CD4-positive, alpha-beta T cell treated with Interleukin-10 for 1 hour (primary cell): ENCODE measurements at places on chromosomes 7 and 10.

DNA sequence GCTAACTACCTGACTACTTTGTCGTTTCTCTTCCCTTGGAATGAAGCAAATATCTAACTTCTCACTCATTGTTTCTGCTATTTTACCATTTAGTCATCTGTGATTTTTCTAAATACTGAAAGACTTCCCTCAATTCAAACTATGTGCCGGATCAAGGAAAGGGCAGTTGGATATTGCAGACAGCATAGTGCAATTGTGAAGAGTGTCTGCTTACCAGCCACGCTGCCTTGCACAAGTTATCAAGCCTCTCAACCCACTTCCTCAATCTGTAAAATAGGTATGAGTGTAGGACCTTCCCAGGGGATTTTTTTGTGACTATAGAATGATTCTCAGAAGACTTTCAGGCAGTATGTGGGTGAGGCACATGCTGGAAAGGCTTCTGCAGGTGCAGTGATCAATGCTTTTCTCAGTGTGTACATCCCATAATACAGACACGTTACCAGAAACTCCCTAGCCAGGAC, 54.3 kb downstream of the EGFR start:
- no peak for DNase-seq

- no peak for DNase-seq
Measured at GRCh38 chr10:121059351-121059750, 208.2 kb downstream of the WDR11 start.

- no peak for DNase-seq
Measured at GRCh38 chr7:84218681-84219080, 24.1 kb upstream of the SEMA3A start.

DNA sequence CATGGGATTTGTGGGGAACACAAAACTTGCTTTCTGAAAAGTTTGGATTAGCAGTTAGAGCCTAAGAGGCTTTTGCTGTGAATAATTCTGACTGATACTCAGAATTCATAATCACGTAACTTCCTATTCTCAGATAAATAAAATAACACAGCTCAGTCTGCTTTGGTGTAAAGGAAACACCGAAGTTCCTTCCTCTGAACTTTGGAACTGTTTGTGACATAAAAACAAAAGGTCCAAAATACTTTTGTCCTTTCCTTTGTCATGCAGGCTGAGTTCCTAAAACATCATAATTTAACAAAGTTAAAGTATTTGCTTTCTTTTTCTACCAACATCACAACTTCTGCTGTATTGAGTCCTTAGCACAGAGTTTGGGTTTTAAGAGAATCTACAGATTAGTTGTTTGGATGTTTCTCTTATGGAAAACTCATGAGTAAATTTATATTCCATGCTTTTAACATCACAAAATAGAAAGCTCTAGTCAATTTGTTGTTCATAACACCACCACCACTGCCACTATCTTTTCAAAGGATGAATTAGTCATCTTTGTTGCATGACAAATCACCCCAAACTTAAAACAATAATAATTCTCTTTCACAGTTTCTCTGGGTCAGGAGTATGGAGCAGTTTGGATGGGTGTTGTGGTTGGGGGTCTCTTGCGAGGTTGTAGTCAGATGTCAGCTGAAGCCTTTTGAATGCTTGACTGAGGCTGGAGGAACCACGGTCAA, 123.4 kb downstream of the REEP3 start:
- no peak for DNase-seq

GRCh38 chr7:1352656-1353271, 106.5 kb downstream of the MICALL2 start:
- no peak for DNase-seq

DNA sequence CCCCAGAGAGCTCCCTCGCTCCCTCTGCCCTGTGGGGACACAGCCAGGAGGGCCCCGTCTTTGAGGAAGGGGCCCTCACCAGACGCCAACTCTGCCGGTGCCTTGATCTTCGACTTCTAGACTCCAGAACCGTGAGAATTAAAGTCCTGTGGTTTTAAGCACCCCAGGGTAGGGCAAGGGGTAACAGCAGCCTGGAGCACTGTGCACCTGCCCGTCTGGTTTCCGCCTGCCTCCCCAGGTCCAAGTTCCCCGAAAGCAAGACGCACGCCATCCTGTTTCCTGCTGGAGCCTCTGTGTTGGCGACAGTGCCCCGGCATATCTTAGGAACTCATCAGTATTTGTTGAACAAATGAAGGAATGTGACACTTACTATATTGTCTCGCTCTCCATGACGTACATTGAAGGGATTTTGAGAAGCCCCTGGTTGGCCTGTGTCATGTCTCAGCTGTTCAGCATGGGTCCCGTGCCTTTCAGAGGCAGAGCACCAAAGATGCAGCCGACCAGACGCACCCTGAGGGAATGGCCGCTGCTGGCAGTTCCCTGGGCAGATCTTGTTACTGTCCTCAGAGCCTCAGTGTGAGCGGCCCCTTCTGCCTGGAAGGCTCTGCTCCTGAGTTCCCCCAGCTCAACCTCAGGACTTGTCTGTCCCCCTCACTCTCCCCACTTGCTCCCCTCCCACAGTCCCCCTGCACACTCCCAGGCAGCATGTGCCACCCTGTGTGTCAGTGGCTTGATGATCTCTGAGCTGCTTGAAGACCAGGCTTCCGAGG, 226.2 kb downstream of the TCERG1L start:
- no peak for DNase-seq

DNA sequence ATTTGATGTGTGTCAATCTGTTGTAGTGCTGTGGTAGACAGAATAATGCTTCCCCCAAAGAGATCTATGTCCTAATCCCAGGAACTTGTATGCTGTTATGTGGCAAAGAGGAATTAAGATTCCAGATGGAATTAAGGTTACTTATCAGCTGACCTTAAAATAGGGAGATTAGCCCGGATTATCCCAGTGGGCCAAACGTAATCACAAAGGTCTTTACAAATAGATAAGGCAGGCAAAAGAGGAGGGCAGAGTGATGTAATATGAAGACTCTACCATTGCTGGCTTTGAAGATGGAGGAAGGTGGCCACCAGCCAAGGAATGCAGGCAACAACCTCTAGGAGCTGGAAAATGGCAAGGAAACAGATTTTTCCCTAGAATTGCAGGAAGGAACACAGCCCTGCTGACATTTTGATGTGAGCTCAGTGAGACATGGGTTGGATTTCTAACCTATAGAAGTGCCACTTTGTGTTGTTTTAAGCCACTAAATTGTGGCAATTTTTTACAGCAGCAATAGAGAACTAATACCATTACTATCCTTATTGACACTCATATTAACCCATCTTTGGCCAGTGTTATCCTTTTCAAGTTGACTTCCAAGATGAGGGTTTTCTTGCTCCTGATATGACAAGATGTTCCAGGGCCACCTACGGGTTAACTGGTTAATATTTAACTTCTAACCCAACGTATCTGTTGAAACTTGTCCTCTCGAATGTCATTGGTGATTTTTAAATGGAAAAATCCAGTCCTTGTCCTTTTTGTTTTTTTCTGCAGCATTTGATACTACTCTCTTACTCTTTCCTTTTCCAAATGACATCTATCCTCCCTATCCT, 29.3 kb downstream of the CYCS start:
- no peak for DNase-seq

DNA sequence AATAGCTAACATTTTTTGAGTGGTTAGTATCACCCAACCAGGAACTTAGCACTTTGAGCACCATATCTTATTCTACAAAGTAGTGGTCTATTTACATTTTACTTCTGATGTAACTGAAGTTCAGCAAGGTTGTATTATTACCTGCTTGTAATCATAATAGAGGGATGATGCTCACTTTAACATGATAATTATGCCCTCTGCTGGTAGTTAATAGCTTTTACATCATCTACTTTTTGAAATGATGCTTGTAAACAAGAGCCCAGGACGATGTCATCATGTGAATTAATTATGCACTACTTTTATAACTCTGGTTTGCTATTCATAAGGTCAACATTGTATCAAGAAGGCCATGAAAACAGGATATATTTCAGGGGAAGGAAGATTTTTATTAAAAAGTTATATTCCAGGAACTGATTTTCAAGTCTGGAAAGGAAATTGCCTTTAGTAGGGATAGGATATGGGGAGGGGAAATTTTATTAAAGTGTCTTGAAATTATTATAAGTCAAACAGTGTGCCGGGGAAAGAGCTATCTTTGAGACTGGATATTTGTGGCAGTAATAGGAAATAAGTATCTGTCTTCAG, 80.3 kb upstream of the SCIN start:
- peak; percentile 32 for DNase-seq

- DNase-seq = no peak
Measured at GRCh38 chr7:4260867-4261600, 421.1 kb upstream of the FOXK1 start.

DNA sequence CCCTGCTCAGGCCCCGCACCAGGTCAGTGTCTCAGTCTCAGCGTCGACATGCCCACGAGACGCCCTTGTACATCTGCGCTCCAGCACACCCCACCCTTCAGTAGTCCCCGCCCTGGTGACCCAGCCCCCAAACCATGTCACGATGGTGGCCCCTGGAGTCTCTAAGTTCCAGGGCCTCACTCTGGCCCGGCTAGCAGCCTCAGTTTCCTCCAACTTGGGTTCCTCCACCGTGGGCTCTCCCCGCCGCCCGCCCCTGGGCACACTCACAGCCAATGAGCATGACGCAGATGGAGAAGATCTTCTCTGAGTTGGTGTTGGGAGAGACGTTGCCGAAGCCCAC, 27.0 kb downstream of the KCNH2 start:
- DNase-seq = no peak

- DNase-seq = no peak
Measured at GRCh38 chr7:108234971-108235450, 104.8 kb upstream of the LAMB4 start.

DNA sequence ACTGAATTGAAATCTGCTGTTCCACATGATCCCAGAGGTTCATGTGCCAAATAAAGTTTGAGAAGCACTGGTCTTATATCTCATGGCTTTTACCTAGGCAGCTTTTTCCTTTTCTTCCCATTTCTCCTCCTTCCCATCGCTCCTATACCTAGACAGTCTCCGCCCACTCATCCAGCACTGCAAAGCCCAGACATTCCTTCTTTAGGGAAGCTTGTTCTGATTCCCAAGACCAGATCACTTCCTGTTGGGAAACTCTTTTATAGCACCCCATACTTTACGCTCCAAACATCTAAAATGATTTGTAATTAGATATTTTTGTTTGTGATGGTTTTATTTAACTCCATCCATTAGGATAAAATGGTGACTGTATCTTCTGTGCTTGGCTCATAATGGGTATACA, 75.9 kb downstream of the BMPER start:
- DNase-seq = no peak

GRCh38 chr7:127730658-127731276, 78.8 kb downstream of the SND1 start:
- DNase-seq = no peak

- no peak for DNase-seq
Measured at GRCh38 chr7:20183086-20183485, 34.1 kb downstream of the MACC1 start.

GRCh38 chr7:143171697-143172096, 11.5 kb upstream of the TAS2R39 start:
- DNase-seq = no peak

GRCh38 chr10:20004087-20004523, 187.9 kb downstream of the PLXDC2 start:
- peak; percentile 2 for DNase-seq

DNA sequence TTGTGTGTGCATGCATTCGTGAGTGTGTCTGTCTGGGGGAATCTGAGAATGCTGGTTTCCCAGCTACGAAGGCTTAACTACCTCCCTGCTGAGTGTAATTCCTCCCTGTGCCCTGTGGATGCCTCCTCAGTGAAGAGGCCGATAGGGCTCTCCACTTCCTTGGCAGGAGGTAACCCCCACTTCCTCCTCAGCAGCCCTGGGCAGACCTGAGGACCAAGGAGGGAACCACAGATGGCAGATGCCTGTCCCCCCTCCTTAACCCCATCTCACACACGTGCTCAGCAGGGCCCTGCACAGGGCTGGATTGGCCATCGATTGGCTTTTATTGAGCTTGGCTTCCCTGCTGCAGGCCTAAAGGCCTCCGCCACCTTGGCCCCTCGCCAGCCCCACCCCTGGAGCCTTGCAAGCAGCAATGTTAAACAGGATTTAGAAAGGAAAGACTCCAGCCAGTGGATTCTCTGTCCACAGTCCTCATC, 45.6 kb upstream of the LRRC4 start:
- no peak for DNase-seq

- DNase-seq = no peak
Measured at GRCh38 chr7:72243329-72243728, 168.8 kb downstream of the CALN1 start.

DNA sequence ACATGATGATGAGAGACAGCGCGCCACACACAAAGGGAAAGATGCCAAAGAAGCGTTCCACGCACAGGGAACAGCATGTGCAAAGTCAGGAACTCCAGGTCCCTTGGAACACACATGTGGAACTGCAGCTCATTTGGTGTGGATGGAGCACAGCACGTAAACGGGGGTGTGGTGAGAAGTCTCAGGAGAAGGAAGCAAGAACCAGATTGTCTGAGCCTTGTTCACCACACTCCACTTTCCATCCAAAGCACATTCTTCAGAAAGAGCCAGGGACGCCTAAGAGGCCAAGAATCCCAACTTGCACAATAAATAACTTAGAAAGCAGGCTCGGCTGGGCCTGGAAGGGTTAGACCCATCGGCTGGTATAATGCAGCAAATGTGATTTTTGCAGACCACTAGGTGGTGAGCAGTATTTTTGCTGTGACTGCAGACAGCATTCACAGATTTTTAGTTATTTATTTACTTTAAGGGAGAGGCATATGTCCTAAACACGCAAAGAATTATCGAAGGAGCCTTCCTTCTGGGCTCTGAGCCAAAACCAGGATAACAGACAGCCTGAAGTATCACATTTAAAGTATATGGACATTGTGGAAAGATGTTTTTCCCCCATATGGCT, 27.9 kb upstream of the ASCC1 start:
- peak; percentile 29 for DNase-seq

DNA sequence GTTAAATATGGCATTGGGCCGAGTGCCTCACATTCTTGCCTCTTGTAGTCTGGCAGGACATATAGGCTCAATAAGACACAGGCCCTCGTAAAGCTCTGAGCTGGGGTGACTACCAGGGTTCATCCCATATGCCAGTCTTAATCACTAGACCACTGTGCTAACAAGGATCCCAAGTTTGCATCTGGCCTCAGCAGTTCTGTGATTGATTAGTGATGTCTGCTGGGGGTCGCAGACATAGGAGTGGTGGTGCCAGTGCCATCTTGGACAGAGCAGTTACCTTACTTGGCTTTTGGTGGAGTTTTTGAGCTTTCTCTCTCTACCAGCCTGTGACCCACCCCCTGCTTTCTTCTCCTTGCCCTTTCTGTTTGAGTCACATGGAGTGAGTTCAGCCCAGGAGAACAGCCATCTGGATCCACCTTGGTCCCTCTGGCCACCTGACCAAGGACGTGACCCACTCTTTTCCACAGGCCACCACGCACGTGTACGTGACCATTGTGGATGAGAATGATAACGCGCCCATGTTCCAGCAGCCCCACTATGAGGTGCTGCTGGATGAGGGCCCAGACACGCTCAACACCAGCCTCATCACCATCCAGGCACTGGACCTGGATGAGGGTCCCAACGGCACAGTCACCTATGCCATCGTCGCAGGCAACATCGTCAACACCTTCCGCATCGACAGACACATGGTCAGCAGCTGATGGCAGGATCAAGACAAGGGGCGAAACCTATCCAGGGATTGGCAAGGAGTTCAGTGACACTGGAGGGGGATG, 4.1 kb upstream of the VSIR start:
- no peak for DNase-seq

GRCh38 chr10:70234668-70235447, 1.6 kb upstream of the PPA1 start:
- DNase-seq = no peak
